ENCODE measurements at places on chromosomes 5 and 9. TPM values are rescaled to one million over a fixed set of nuclear protein-coding genes. Genes with fewer than 3 reads are reported as not detected.

DNA sequence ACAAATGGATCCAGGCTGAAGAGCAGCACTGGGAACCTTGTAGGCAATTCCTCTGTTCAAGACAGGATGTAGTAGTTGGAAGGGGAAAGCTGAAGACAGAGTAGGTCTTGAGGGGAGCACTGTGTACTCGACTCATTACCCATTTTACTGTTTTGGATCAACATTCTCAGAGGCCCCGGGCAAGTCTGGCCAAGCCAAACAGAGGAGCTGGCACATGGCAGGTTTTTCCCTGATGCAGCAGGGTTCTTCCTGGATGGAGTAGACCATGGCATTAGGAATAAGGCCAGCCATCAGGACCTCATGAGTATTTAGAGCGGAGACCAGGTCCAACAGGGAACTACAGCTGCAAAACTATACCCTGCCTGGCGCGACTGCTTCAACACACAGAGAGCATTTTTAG lies 4.4 kb downstream of the SVEP1 start:
- H3K36me3 ChIP-seq, result no peaks in the 10 kb centered on the region
- no peak overlapping the region for H3K27ac ChIP-seq
- no peaks in the 10 kb centered on the region for H3K4me1 ChIP-seq
- H3K4me3 ChIP-seq, result no peak overlapping the region
- no peak for DNase-seq

DNA sequence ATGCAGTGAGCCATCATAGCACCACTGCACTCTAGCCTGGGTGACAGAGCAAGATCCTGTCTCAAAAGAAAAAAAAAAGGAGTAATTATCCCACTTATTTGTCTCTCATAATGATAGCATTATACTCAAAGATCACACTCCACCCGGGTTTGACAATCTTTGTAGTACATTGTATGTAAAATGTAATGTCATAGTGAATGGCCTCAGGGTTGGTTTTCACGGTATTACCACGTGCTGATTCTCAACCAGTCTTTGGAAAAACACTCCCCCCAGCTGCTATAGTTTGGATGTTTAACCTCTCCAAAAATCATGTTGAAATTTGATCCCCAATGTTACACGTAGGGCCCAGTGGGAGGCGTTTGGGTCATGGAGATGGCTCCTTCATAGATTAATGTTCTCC lies 402.4 kb upstream of the GRAMD2B start:
- H3K4me1 ChIP-seq, result no peaks in the 10 kb centered on the region
- no peak overlapping the region for H3K27ac ChIP-seq
- no peaks in the 10 kb centered on the region for H3K36me3 ChIP-seq
- no peak overlapping the region for H3K4me3 ChIP-seq

- no peak overlapping the region for H3K4me3 ChIP-seq
- H3K36me3 ChIP-seq, result no peaks in the 10 kb centered on the region
- H3K4me1 ChIP-seq, result no peaks in the 10 kb centered on the region
- no peak overlapping the region for H3K27ac ChIP-seq
- DNase-seq, result no peak
- peaks cover 6% of the 10 kb centered on the region for H3K27me3 ChIP-seq
These were observed 151.6 kb downstream of the SLIT3 start for GRCh38 chr5:169149317-169149716.

GRCh38 chr5:50687548-50687947 lies 21.1 kb downstream of the PARP8 start:
- H3K27ac ChIP-seq, result no peak overlapping the region
- H3K4me3 ChIP-seq, result no peak overlapping the region
- H3K27me3 ChIP-seq, result no peaks in the 10 kb centered on the region
- no peaks in the 10 kb centered on the region for H3K36me3 ChIP-seq
- DNase-seq, result no peak

GRCh38 chr9:93911136-93911745 lies 43.9 kb downstream of the BARX1 start:
- no peaks in the 10 kb centered on the region for H3K27me3 ChIP-seq
- H3K36me3 ChIP-seq, result no peaks in the 10 kb centered on the region
- no peak for DNase-seq
- no peak overlapping the region for H3K27ac ChIP-seq

GRCh38 chr9:134463280-134463679 lies 137.0 kb downstream of the RXRA start:
- no peak for DNase-seq
- H3K36me3 ChIP-seq, result no peaks in the 10 kb centered on the region
- no peaks in the 10 kb centered on the region for H3K27me3 ChIP-seq
- no peak overlapping the region for H3K27ac ChIP-seq

- DNase-seq, result no peak
- H3K27ac ChIP-seq, result no peak overlapping the region
- H3K27me3 ChIP-seq, result no peaks in the 10 kb centered on the region
These were observed 37.1 kb downstream of the DBH start for GRCh38 chr9:133673258-133673655.

DNA sequence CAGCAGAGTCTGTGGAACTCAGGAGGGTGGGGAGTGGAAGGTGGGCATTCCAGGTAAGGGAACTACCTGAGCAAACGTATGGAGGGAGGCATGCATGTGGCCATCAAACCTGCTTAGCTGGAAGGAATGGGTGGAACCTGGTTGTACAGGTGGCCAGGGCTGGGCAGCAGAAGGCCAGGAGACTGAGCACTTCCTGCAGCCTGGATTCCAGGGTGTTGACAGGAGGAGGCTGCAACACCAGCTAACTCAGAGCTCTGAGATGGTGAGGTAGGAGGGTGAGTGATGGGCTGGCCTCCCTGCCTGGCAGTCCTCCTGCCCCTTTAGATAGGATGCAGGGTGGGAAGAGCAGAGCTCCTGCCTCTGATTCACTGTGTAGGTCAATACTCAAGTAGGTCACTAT lies 92.5 kb upstream of the CPEB4 start:
- no peak overlapping the region for H3K27ac ChIP-seq
- no peak overlapping the region for H3K4me3 ChIP-seq
- DNase-seq, result no peak
- no peaks in the 10 kb centered on the region for H3K27me3 ChIP-seq

FYB1 gene
- total RNA-seq, result 14.6 TPM

Data from liver (tissue), 10 donors.